Non-pigmented ciliary epithelial cell (primary cell): ENCODE measurements at places on chromosomes 1 and 21.

DNA sequence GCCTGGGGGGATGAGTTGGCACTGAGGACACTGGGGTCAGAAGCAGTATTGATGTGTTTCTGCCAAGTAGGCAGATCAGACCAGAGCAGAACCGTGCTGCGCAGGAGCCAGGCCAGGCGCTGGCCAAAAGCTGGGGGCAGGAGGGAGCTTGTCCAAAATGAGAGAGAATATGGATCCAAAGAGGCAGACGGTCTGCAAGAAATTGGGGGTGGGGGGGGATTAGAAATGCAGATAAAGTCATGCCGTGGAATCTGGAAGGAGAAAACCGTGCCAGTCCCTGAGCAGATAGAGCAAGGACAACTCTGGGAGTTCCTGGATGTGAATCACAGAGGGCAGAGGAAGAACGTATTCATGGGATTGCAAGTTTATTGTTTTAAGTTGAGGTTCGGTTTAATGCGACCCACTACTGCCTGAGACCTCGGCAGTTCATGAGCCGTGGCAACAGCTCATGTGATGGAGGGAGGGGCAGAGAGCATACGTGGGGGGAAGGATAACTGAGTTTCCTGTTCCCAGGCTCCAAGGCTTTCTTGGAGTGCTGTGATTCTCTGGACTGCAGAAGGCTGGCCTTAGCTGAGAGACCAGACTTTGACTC lies 224.0 kb downstream of the FGGY start:
- DNase-seq, result no peak

- no peak for DNase-seq
Observed at GRCh38 chr1:58570094-58570493, 7.0 kb downstream of the TACSTD2 start.

DNA sequence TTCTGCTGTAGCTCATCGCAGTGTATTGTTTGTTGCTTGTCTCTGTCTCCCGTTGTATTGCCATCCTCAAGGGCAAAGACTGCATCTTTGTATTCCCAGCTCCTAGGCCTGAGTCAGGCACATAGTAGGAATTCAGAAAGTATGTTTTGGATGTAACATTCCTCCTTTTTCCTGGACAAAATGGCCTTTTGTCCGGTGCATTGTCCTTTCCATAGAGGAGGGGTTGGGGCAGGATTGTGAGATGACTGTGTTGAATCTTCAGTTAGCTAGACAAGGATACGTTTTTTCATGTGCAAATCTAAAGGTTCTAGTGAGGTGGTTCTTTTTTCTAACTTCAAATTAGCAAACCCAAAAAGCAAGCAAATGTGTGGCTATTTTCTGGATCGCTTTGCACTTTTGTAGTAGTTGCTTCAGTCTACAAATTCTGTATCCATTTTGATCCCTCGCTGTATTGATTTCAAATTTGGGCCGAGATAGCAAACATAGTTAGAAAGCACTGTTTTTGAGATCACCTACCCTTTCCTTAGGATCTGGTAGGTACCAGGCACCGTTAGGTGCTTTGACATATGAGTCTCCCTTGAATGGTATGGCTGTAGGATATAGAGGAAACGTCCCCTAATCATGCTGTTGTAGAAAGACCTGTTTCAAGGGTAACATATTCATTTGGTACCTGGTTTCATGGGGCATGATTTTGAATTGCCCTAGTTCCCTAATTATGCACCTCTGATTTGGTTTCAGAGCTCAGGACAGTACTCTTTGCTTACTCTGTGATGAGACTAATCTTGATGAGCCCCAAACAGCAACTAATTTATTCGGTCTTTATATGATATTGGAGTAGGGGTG lies 1.2 kb downstream of the PPP1R8 start:
- no peak for DNase-seq

- peak; percentile 82 for DNase-seq
Observed at GRCh38 chr1:75672528-75673393, 51.7 kb upstream of the ACADM start.

DNA sequence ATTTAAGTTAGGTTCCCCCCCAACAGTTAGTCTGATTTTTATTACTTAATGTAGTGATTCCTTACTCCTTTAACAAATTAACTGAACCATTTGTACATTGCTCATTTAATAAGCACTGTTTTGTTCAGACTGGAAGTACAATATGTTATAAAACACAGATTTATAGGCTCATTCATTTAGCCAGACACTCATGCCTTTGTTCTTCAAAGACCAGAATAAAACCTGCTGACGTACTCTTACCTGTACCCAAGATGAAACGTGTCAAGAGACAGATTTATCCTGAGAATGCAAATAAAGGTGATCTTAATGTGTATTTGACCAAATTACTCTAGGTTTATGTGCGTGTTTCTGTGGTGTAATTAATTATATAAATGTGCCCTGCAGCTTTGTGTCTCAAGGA lies 92.8 kb downstream of the INTS7 start:
- no peak for DNase-seq

DNA sequence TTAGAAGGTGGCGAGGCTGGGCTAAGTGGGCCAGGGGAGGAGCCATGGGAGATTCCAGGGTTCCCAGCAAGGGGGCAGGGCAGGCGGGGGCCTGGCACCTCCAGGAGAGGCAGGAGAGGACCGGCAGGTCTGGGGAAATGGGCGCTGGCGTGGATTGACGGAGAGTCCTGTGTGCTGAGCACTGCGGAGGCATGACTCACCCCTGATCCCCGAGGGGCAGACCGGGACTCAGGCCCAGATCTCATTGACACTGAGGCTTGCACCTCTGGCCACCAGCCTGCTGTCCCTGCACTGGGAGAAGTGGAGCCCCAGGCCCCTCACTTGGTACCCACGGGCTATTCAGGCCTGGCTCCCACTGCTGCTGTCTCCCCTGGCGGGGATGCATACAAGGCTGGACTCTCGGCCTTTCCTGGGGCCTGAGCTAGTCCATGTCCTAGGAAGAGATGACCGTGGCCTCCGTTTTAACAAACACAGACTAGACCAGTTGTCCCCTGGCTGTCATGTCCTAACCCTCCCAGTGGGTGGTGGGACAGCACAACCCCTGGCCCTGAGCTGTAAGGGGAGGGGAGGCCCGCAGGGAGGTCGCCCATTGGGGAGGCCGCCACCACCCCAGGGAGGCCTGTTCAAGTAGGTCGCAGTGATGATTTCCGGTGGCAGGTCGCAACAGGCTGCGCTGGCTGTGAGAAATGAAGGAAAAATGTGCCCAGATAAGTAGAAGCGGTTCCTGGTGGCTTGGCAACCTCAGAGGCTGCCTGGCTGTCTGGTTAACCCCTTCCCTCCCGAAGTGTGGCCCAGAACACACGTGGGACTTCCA lies 39.7 kb downstream of the RIPK4 start:
- DNase-seq, result no peak

GRCh38 chr1:184390889-184391288 lies 4.1 kb downstream of the C1orf21 start:
- no peak for DNase-seq
